ENCODE measurements at places on chromosomes 6 and 20.
A peak's percentile ranks its signal among the peaks of the same experiment; 100 is the strongest.

DNA sequence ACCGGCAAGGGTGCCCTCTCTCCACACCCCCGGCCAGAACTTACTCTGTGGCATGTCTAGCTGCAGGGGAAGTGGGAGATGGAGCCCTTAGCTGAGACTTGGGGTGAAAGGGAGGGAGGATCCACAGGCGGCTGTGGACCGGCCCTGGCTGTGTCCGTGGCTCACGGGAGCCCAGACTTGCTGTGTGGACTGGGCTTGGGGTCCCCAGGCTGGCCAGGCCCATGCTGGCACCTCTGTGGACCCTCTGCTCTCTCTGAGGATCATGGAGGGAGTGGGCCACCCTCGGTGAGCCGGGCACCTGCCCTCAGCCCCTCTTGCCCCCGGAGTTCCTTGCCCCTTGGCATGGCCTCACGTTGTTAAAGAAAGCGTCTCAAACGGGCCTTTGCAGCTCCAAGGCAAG is 8.9 kb upstream of the NTSR1 start:
- no peak for DNase-seq

- DNase-seq, result peak; percentile 41
Observed at GRCh38 chr20:63847237-63848002, 13.9 kb upstream of the ABHD16B start.

DNA sequence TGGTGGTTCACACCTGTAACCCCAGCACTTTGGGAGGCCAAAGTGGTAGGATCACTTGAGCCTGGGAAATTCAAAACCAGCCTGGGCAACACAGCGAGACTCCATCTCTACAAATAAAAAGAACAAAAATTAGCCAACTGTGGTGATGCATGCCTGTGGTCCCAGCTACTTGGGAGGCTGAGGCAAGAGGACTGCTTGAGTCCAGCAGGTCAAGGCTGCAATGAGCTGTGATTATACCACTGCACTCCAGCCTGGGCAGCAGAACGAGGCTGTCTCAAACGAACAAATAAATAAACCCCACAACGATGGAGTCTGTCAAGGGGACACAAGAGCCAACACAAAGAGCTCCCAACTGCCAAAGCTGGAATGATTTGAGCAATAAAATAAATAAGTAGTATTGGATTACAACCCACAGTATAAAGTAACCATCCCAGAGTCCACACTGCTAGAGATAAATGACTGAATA is 13.5 kb downstream of the ZMYND8 start:
- DNase-seq, result no peak

GRCh38 chr6:166335378-166336302 is 6.7 kb downstream of the SFT2D1 start:
- DNase-seq, result no peak

- peak; percentile 34 for DNase-seq
Observed at GRCh38 chr6:135209803-135210202, 28.7 kb downstream of the MYB start.

DNA sequence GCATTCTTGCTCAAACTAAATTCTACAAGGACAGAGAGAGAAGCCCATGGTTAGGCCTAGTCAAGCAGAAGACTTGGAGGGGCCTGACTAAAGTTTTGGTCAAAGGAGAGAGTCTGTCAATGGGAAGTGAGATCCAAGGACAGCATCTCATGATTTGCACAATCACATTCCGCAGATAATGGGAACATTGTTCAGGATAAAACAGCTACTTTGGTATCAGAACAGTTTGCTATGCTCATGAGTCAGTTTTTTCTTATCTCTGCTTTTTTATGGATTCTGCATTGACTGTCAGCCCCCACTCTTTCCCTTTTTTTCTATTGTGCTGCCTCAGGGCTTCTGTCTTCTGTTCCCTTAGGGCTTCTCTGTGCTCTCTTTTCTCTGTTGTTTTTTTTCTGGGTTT is 28.6 kb downstream of the AKAP7 start:
- peak; percentile 85 for DNase-seq

GRCh38 chr6:62894114-62894513 is 317.2 kb upstream of the FKBP1C start:
- DNase-seq, result no peak

Data from amniotic epithelial cell (primary cell).